ENCODE measurements at places on chromosomes 6 and 20. TPM values are rescaled to one million over a fixed set of nuclear protein-coding genes. Genes with fewer than 3 reads are reported as not detected.

Gene CYP39A1
- polyA plus RNA-seq, result 1.7 TPM

Gene AIF1
- 180 TPM for polyA plus RNA-seq

Gene IP6K3
- polyA plus RNA-seq, result 0.24 TPM

Gene OR2B3
- not detected for polyA plus RNA-seq

Gene SYTL3
- polyA plus RNA-seq, result 3.9 TPM

Gene LY6G6F
- not detected for polyA plus RNA-seq

Gene DYNLRB1
- 166 TPM for polyA plus RNA-seq

Gene MROH8
- 3.6 TPM for polyA plus RNA-seq

Gene PMEPA1
- 15.0 TPM for polyA plus RNA-seq

Gene ZNF341
- polyA plus RNA-seq, result 1.4 TPM

Gene ABHD16B
- 1.2 TPM for polyA plus RNA-seq
